H4 (cell line): ENCODE measurements at places on chromosomes 2 and 18. TPM values are rescaled to one million over a fixed set of nuclear protein-coding genes. Genes with fewer than 3 reads are reported as not detected.
A peak's percentile ranks its signal among the peaks of the same experiment; 100 is the strongest.

Gene TCF7L1
- 0.17 TPM in 1 of 2 replicates, not detected in the other for total RNA-seq

Gene RAB6C
- not detected in 2 replicates for total RNA-seq

Gene MAB21L4
- not detected in 2 replicates for total RNA-seq

Gene AFF3
- 0.21 and 0.37 TPM in 2 replicates for total RNA-seq

Gene CFAP221
- 1.0 TPM in 1 of 2 replicates, not detected in the other for total RNA-seq

- no peak for DNase-seq
These were observed 106.7 kb upstream of the ASB18 start for GRCh38 chr2:236370847-236371409.

DNA sequence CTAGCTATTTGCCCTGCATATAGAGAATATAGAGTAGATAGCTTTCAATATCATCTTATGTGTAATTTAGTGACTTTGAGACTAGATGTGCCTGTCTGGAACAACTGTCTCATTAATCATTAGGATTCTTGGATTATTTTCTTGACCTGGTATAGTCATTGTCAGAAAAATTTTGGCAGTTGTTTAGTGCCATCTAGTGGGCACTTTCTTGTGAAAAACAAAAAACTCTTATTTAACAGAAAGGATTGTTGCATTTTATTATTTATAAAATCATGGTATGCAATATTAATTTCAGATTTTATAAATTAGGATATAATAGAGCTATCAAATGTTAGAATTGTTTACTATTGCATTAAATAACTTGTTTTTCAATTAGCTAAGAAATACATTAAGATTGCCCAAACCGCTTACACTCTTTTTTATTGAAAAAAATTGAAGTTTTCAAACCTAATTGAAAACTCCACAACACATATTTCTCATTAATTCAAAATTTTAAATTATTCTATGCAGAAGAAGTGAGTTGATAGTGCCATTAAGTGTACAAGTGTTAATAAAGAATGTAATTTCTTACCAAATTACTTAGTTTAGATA is 80.3 kb downstream of the DYNAP start:
- DNase-seq = no peak

- DNase-seq = no peak
These were observed 24.6 kb downstream of the THAP4 start for GRCh38 chr2:241612156-241613016.

DNA sequence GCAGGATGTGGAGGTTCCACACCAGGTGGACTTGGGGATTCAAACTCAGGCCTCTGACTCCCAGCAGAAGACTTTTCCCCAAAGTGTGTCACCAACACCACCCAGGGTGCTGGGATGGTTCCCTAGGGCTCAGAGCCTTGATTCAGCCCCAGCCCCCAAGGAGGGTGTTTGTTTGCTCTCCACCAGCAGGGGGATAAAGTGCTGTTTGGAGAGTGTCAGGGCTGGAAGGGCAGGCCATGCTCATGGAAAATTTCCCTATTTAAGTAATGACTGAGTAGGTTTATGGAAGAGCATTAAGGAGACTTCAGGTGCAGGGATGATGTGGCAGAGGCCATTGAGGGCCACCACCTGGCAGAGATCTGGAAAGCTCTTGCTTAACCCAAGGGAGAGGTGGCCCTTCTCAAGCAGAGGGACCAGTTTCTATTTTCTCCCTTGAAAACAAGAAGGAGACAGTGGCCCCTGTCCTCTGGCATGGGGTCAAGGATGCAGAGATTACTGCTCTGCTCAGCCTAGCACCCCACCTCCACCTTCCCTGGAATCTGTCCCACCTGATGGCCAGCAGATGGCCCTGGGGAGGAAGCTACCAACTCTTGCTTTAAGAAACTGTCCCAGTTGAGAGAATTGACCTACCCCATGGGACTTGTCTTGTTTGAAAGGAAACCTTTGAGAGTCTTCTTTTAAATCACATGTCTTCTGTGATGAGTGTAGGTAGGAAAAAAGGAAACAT is 122.1 kb downstream of the ACOXL start:
- DNase-seq = no peak

DNA sequence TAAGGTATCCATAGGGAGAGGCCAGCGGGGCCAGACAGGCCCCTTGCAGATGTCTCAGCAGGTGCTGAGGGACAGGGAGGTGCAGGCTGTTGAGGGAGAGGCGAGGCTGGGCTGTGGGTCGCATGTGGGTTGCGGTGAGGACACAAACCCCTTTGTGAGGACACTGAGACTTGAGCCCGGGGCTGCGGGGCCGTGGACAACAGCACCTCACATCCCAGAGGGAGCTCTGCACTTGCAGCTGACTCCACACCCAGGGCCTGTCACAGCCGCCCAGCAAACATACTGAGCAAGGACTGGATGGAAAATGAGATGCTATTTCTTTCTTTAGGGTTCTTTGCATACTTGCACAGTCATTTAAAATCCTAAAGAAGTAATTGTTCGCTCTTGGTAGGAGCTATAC is 95.3 kb upstream of the NFATC1 start:
- no peak for DNase-seq

- no peak for DNase-seq
These were observed 56.8 kb downstream of the SP110 start for GRCh38 chr2:230162981-230163380.

DNA sequence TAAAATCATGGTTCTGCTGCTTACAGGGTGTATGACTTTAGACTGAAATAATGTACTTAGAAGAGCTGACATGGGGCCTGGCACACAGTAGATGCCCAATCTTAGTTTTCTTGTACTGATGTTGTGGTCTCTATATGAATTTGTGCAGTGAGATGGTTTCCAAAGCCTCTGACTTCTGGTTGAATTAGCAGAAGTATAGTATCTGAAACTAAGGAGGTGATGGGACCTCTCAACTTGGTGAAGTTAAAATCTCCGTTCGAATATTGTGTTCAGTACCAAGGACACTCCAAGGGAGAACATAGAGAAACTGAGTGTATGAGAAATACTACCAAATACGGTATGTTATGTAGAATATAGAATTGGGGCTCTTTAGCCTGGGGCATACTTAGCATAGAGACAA is 120.9 kb downstream of the ANTXR1 start:
- DNase-seq = no peak

GRCh38 chr2:183163821-183164649 is 39.8 kb downstream of the NUP35 start:
- peak; percentile 8 for DNase-seq

DNA sequence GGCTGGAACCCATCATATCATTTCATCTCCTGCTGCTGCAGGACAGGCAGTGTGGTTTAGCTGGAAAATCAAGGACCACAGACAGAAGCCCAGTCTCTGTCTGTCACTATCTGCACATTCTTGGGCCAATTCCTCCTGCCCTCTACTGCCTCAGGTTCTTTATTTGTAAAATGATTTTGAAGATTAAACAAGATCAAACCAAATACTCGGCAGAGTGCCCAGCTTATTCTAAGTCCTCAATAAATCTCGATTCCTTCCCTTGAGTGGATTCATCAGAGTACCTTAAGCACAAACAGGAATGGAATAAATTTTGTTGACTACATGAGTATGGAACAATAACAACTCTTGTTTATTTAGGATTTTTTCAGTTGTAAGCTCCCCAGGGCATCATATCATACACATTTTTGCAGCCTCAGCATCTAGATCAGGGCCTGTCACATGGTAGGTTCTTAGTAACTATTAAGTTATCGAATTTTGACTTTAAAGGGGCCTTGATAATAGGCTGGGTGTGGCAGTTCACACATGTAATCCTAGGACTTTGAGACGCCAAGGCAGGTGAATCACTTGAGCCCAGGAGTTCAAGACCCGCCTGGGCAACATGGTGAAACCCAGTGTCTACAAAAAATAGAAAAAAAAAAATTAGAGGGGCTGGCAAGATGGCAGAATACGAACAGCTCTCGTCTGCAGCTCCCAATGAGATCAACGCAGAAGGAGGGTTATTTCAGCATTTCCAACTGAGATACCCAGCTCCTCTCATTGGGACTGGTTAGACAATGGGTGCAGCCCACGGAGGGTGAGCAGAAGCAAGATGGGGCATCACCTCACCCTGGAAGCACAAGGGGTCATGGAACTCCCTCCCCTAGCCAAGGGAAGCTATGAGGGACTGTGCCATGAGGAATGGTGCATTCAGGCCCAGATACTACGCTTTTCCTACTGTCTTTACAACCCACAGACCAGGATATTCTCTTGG is 11.1 kb downstream of the RHOB start:
- no peak for DNase-seq

DNA sequence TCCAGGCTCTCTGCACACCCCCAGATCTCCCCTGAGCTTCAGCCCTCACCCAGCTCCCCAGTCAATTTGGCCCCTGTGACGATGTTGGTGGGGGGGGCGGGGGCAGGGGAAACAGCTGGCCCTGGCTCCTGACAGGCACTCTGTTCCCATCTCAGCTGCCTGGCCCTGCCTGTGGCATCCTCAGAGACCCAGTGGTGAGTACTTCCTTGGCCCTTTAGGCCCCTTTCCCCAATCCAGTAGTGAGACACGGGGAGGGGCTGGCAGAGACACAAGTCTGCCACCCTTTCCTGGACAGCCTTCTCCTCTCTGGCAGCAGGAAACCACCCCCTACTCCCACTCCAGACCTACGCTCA is 19.3 kb upstream of the C1QL2 start:
- no peak for DNase-seq

GRCh38 chr18:58867281-58867961 is 2.7 kb downstream of the ZNF532 start:
- DNase-seq = no peak

GRCh38 chr2:177031438-177032180 is 181.0 kb upstream of the HNRNPA3 start:
- no peak for DNase-seq

GRCh38 chr2:33395655-33396249 is 80.7 kb upstream of the RASGRP3 start:
- DNase-seq = no peak

- DNase-seq = no peak
These were observed 99.3 kb downstream of the BIN1 start for GRCh38 chr2:127007652-127008051.
